ENCODE measurements at places on chromosomes 2 and 18.

- DNase-seq = no peak
These were observed 41.7 kb downstream of the POLR1A start for GRCh38 chr2:86064006-86064405.

- DNase-seq = no peak
These were observed 314.6 kb downstream of the LNPK start for GRCh38 chr2:175687465-175687864.

GRCh38 chr2:23649303-23649702 lies 264.3 kb downstream of the KLHL29 start:
- DNase-seq = no peak

GRCh38 chr2:18368008-18368407 lies 192.4 kb downstream of the RDH14 start:
- no peak for DNase-seq

GRCh38 chr2:25684577-25685473 lies 11.4 kb upstream of the DTNB start:
- no peak for DNase-seq

- DNase-seq = no peak
These were observed 154.0 kb downstream of the GPD2 start for GRCh38 chr2:156590085-156590739.

- no peak for DNase-seq
These were observed 20.4 kb upstream of the IHH start for GRCh38 chr2:219081096-219081495.

DNA sequence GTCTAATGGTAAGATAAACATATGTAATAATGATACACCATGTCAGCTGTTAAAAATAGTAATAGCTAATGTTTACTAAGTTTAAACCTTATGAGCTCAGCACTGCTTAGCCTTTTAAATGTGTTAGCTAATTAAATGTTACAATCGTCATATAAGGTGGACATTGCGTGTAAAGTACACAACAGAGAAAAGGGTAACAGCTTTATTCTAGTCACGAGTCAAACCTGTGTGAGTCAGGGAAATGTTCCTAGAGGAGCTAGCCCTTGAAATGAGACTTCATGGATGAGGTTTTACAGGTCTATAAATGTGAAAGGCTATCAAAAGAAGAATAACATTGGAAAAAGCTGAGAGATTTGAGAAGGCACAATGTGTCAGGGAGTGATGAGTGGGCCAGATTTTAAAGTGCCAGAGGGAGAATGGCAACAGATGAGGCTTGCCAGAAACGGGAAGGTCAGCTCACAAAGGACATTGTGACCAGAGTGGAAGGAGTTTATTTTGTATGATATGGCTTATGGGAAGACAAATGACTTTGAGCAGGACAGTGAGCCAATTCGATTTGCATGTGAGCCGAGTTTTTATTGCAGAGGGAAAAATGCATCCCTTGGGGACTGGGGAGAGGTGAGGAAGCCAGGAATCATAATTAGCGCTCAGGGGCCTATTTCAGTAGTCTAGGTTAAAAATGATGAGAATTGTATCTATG lies 276.3 kb downstream of the CTNNA2 start:
- no peak for DNase-seq

- DNase-seq = no peak
These were observed 403.3 kb downstream of the TXNL1 start for GRCh38 chr18:56235071-56235470.

Measured in CD4-positive, alpha-beta T cell treated with Interleukin-10 for 1 hour (primary cell).